ENCODE measurements at places on chromosomes 2 and 18.

GRCh38 chr2:99729104-99730025 lies 239.5 kb upstream of the REV1 start:
- DNase-seq, result no peak

DNA sequence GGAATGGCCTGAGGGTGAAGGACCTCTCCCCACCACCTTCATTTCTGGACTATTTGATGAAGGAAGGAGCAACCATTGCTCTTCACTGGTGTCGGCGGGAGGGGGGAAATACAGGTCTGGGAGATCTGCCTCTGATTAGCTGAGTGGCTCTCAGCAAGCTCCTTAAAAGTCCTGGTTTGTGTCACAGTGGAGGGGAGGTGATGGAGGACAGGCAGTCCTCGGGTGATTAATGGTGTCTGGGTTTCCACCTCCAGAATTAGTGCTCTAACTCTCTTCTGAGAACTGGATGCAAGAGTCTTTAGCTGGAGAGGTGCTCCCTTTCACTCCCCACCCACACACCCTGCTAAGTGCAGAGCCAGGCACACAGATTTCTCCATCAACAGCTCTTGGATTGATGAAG lies 83.2 kb downstream of the TTC32 start:
- no peak for DNase-seq

DNA sequence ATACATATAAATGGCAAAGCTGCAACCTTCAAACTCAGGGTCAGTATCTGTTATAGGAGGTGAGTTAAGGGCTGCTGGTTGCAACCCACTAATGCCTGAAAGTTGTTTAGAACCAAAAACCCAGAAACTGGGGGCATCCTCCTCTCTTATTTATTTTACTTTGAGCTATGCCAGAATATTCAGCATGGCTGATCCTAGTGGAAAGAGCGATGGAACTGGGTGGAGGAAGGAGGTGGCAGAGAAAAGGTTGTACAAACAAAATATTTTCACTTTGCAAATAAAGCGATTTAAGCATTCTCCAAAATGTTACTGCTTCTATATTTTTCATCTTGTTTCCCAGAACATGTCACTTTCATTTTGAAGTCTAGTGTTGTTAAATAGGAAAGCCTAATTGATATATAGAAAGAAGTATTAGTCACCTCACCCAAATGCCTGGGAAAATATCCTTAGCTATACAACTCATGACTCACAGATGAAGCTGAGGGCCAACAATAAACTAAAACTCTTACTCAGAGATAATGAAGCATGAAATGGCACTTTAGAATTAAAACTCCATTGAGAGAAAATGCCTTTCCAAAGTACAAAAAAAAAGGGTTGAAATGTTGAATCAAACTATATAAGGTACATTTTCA lies 251.4 kb upstream of the UBE2E3 start:
- DNase-seq, result peak; percentile 55

GRCh38 chr2:37982147-37982582 lies 57.1 kb downstream of the RMDN2 start:
- DNase-seq, result peak; percentile 55

- no peak for DNase-seq
Measured at GRCh38 chr2:39136799-39137198, 15.9 kb upstream of the SOS1 start.

DNA sequence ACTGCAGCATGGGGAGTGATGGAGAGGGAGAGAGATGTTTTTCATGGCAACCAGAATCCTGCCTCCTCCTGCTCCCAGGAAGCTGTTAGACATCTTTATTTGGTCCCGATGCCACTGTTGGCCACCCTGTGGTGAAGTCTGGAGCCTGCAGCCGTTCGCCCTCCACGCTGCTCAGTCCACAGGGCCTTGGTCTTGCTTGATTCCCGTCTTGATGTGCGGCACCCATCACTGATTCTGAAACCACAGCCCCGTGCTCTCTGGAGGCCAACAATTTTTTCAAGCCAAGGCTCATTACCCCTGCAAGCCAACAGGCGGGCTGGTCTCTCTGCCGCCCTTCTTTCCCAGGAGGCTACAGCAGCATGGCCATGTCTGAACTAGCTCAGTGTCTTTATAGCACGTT lies 24.5 kb downstream of the SIGLEC15 start:
- peak; percentile 15 for DNase-seq

GRCh38 chr2:2876331-2877221 lies 501.0 kb downstream of the EIPR1 start:
- no peak for DNase-seq

DNA sequence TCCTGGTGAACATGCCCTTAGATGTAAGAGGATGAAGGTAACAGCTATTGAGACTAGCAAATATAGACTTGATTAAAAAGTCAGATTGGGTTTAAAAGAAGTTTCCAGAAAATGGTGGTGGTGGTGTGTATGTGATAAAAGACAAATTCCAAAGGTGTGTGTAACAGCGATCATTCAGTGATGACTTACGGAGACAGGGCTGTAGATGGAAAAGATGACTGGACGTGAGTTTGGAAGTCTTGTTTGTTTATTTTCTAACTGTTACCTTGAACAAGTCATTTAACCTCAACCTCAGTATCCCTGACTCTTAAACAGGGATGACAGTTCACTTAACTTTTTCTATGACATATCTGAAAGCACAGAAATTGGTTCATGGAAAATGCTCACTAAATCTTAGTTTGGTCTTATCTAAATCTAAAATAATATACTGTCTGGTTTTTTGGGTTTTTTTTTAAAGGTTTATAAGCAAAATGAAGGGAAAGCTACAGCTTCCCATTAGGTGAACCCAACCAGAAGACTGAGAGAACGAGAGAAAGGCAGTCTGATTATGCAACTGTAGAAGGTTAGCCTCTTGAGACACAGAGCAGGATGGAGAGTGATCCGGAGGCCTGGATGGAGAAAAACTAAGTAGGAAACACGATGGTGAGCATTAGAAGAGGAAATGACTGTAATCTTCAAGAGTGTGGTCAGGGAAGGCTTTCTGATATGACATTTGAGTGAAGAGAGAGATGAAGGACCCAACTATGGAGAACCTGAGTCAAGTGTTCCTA lies 71.9 kb downstream of the TCF4 start:
- DNase-seq, result peak; percentile 3

GRCh38 chr18:49682173-49682802 lies 120.4 kb downstream of the LIPG start:
- no peak for DNase-seq

GRCh38 chr2:45545943-45546342 lies 65.1 kb downstream of the SRBD1 start:
- no peak for DNase-seq

DNA sequence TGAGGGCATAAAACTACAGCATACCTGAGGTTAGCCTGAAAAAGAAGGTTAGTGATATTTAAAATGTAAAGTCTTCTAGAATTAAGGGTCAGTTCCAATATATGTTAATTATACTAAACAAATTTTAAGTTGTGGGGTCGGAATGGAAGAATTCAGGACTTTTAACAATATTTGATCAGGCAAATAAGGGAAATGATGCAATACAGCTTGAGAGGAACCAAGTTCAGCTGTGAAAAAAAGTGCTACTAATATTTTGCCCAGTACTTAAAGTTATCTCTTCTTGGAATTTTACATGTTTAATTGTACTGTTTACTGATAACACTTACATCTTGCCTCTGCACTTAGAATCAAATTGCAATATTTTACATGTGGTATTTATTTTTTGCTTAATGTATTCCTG lies 345.5 kb upstream of the CWC22 start:
- DNase-seq, result no peak

DNA sequence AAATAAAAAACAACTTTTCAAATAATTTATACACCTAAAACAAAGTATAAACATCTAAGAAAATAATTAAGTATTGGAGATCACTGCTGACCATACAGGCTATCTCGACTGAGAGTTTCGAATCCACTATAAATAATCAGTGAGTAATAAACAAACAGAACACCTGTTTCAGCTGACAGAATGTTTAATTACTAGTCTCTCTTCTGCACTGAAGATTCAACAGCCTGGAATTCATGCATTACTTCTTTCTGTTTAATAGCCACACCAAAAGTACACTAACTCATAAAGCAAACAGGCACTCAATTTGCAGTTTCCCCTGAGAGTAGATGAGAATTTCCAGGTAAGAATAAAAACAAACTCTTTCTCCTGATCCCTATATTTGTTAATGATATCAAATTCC lies 138.5 kb downstream of the RBMS1 start:
- DNase-seq, result no peak

DNA sequence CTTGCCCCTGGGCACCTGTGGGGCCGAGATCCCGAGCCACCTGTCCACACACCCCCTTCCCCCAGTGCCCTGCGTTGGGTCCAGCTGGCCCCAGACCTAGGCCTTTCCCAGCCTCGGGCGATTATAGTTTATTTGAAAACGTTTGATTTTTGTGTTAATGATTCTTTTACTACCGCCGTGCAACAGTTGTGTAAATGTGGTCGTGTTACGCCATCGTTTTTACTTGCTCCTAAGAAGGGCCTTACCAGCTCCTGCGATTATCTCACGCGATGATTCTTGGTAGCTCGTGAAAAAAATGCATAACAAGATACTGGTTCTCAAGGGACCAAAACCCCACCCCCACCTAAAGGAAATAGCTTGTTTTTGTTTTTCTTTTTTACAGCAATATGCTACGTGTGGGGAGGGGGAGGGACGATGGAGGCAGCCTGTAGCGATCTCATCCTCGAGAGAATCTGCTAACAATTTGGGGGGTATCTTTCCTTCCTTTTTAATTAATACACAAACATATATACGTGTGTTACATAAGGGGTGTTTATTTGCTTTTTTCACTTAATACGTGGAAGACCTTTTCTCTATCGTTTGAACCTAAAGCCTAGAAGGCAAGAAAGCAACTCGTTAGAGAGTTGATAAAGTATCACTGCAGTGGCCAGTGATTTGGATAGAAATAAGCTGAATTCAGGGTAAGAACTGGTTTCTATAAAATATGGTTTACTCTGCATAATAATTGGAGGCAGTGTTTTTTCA lies 1.0 kb downstream of the ZDBF2 start:
- DNase-seq, result peak; percentile 52

- DNase-seq, result no peak
Measured at GRCh38 chr2:127702395-127703009, 1.2 kb downstream of the SFT2D3 start.

- no peak for DNase-seq
Measured at GRCh38 chr2:120541553-120541932, 194.1 kb upstream of the GLI2 start.

- peak; percentile 13 for DNase-seq
Measured at GRCh38 chr18:45879681-45880655, 54.5 kb downstream of the SIGLEC15 start.

DNA sequence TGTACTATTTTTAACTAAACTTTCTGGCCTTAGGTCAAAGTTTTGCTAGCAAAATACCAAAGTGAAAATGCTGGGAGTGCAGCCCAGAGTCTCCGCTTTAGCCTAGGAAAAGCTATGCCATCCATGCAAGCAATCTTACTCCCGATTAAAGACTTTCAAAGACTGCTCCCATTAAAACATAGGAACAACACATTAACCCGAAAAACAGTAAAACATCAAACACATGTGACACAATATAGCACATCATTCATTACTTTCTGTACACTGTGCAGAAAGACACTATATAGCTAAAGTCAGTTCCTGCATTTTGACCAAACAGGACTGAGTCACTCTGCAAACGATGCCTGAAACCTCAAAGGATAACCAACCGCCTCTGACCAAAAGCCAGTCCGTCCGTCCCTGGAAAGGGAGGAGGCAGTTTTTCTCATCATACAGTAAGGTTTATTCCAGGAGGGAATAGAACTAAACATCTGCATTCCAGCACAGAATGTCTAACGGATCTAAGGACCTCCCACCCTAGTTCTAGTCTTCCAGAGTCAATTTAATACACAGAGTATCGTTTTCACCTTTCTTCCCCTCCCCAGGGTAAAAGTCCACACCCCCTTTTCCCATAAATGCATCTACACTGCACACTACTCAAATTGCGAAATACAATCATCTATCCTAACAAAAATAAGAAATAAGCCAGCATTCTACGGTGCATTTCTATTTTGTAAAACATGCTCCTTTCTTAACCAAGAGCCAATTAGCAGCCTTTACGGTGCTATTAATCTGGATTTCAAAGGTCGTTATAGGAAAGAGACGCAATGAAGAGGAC lies 1.7 kb downstream of the ROCK2 start:
- peak; percentile 88 for DNase-seq

DNA sequence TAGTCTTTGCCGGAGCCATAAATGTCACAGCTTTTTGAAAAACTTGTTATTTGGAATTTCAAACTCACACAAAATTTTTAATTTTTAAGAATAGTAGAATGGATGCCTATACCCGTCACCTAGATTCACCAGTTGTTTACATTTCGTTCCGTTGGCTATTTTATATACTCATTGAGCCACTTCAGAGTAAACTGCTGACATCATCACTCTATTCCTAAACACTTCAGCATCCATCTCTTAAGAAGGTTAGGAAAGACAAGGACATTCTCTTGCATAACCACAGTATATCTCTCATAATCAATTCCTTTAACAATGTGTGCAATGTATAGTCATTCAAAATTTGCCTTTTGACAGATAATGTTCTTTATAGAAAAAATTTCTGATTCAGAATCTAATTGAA lies 1065.8 kb downstream of the LRP1B start:
- DNase-seq, result no peak

- no peak for DNase-seq
Measured at GRCh38 chr2:1741851-1742250, 2.5 kb downstream of the PXDN start.

- no peak for DNase-seq
Measured at GRCh38 chr2:135047300-135047699, at the start of gene MAP3K19. MAP3K19 (minus strand) TSS chr2:135047447; CDS start chr2:135024647, 22,800 bp downstream.

DNA sequence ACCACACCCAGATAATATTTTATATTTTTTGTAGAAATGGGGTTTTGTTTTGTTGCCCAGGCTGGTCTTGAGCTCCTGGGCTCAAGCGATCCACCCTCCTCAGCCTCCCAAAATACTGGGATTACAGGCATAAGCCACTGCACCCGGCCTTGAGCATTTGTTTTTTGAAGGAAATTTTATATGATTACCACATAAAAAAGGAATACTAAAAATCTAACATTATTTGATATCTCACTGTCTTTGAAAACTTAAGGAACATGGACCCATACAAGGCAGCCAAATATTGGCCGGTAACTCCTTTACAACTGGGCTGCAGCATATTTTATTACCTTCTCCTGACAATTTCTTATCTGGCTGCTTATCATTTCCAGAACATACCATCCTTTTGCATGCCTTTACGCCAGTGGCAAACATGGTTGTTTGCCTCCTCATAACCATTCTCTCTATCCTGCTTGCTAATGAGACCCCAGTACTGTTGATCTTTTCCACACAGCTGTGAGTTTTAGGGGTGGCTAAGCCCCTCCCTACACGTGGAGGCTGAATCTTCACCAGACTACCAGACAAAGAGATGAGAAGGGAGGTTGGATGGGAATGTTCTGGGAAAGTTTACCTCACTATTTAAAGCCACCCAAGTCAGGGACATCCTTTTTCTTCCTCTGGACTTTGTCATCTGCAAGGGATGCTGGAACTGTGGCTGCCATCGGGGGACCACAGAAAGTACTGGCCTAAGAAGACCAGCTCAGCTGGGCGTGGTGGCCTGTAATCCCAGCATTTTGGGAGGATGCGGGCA lies 157.5 kb downstream of the TGIF1 start:
- no peak for DNase-seq
